Upper lobe of left lung (tissue), 6 donors: ENCODE measurements at places on chromosomes 12 and 14.

GRCh38 chr12:97681612-97682504 is 219.3 kb downstream of the RMST start:
- DNase-seq: no peak

- DNase-seq: no peak
Measured at GRCh38 chr14:61616524-61617185, 78.7 kb upstream of the HIF1A start.

- no peak for DNase-seq
Measured at GRCh38 chr12:14619741-14620501, 52.2 kb upstream of the PLBD1 start.

DNA sequence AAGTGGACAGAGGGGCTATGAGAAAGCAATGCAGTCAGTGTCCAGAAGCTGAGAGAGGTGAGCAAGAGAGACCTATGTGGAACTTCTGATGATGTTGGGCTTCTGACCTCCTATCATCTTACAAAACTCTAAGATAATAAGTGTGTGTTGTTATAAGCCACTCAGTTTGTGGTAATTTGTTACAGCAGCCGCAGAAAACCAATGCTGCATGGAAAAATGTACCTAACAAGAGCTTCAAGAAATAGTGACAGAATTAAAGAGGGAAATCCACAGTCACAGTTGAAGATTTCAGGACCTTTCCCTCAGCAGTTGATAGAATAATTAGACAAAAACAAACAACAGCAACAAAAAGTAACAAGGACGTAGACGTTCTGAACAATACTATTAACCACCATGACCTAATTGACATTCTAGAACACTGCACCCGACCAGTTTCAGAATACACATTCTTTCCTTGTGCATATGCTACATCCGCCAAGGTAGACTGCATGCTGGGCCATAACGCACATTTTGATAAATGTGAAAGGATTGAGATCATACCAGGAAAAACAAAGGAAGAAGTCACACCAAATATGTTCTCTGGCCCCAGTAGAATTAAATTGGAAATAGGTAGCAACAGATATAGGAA is 1.8 kb upstream of the EVL start:
- DNase-seq: no peak

DNA sequence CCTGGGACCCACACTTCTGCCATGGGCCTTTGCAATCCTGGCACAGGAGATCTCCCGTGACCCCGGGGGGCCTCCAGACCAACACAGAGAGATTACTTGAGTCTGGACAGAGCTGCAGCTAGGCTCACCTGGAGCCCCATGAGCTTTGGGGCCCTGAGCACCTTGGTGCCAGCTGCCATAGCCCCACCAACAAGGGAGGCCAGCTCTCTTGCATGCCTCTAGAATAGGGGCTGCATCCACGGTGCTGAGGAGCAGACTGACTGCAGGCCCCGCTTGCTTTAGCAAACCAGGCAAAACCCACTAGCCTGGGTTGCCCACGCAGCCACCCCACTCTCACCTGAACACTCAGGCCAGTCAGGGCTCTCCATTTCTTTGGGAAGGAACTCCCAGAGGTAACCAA is 3.7 kb upstream of the OR4N2 start:
- peak; percentile 24 for DNase-seq

DNA sequence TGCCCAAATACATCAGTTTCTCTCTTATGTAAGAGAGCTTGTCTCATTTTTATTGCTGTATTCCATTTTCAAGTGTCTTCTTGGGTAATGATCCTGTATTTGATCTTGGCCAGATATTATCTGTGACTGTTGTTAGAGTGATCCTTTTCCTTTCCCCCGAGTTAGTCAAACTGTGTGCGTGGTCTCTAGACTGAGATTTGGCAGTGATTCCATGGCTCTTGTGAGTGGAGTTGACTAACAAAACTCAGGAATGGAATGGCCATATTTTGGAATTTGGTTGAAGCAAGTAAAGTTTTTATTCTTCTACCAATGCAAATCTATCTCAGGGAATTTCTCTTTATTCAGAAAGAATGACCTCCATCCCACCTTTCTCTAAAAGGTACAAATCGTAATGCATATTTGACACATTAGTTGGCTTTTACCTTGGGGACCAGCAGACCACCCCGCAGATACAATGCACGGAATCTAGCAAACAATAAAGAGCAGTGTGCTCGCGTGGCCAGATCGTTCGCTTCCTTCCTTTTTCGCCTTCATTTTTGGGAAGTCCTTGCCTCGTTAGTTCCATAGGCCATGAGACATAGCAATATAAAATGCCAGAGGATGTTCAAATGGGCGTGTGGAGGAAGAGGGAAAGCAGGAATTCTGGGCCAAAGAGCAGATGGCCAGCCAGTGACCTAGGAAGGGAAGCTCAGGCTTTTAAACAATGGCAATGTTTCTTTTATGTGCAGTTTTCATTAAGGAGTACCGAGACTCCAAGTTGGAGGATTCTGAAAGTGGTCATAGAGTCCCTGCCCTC is 24.4 kb downstream of the ETV6 start:
- no peak for DNase-seq

DNA sequence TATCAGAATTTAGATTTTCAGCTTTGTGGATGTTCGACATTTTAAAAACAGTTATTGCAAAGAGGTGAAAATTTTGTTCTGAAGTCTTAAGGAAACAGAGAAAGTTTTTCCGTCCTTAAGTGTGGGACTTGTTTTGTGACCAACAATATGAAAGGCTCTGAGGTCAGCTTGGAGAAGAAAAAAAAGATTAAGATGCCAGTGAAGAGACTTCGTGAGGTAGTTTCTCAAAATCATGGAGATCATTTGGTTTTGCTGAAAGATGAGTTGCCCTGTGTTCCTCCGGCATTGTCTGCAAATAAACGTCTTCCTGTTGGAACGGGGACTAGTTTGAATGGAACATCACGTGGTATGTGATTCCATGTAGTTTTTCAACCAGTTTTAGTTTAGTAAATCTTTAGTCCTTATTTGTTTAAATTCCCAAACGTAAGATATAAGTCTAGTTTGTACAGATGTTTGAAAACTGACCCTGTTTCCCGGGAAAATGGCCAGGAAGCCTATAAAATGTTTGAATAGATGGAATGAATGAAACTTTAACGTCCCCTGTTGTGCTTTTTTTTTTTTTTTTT is 682 bp downstream of the KIAA0586 start:
- DNase-seq: no peak

- DNase-seq: no peak
Measured at GRCh38 chr12:130014485-130014807, 110.6 kb upstream of the TMEM132D start.

- no peak for DNase-seq
Measured at GRCh38 chr14:73235531-73236155, 1.7 kb upstream of the PAPLN start.

- DNase-seq: no peak
Measured at GRCh38 chr14:58607952-58608317, 29.8 kb upstream of the DACT1 start.

GRCh38 chr12:112140728-112141127 is 15.4 kb downstream of the TRAFD1 start:
- DNase-seq: no peak

DNA sequence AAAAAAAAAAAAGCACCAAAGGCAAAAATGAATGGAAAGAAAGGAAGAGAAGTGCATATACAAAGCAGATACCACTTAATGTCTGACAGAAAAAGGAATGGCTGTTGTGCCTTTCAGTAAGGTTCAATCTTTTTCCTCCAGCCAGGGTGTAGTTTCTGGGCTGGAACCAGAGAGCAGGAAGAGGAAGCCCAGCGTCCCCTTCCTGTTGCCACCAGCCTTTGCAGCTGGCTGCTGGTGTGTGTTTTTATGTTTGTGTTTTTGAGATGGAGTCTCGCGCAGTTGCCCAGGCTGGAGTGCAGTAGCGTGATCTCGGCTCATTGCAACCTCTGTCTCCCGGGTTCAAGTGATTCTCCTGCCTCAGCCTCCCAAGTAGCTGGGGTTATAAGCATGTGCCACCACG is 64.6 kb upstream of the LTA4H start:
- no peak for DNase-seq

DNA sequence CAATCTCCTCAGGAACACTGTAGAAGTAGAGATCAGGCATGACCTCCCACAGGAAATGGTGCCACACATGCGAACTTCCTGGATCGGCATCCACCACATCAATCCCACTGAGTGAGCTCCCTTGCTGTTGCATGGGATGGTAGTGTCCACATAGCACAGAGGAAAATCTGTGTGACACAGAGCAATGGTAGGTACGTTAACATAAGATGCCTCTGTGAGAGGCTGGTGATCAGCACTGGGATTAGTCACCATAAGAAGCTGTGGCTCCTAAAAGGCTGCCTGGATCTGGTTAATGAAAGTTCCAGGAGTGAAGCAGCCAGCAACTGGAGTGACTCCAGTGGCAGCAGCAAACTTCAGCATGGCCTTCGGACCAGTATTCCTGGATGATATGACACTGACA is 21.8 kb downstream of the WDHD1 start:
- DNase-seq: no peak

GRCh38 chr12:132057691-132058090 is 86.4 kb downstream of the DDX51 start:
- DNase-seq: no peak

DNA sequence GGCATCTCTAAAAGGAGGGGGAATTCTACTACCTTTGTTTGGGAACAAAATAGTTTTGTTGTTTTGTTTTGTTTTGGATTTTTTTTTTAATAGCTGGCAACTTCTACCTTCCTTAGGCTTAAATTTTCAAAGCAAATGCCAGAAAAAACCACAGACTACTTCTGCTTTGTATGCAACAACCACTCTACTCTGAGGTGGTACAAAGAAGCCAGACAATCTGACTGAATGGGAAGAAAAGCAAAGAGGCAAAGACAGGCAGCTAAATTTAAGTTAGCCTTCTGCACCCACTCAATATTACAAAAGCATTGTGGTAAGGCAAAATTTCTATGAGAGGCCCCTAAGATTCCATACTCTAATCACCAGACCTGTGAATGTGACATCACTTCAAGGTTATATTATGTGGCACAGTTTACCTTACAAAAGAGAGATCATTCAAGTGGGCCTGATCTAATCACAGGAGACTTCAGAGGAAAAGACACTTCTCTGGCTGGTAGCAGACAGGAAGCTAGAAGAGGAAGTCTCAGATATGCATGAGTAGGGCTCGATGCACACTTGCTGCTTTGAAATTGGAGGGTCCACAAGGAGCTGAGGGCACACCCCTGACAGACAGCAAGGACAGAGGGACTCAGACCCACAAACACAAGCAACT is 566.6 kb downstream of the RPS29 start:
- no peak for DNase-seq

GRCh38 chr12:75848431-75848925 is 183.1 kb downstream of the PHLDA1 start:
- DNase-seq: no peak
